ENCODE measurements at places on chromosomes 7 and 10. TPM values are rescaled to one million over a fixed set of nuclear protein-coding genes. Genes with fewer than 3 reads are reported as not detected.
A peak's percentile ranks its signal among the peaks of the same experiment; 100 is the strongest.

DNA sequence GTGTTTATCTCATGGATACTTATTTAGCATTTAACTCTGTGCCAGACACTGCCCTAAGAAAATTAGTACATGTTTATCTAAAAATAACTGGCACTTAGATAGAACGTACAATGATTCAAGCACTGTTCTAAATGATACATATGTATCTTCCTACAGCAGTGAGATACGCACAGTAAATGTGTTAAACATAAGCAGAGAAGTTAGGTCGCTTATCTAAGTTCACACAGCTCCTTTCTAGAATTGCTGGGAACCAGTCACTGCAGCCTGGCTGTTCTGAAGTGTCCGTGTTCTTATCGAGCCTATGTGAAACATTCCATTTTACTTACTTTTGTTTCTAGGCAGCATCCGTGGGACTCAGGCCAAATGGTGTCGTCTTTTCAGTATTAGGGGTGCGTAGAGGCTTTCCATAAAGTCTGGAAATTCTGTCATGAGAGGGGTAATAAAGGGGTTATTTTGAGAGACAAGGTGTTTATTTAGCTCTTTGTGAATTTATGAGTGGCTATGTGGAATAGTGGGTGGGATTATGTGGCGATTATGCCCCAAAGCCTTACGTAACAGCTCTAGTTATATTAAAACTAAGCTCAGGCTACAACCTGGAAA lies 186.9 kb downstream of the SND1 start:
- no peak for DNase-seq

DNA sequence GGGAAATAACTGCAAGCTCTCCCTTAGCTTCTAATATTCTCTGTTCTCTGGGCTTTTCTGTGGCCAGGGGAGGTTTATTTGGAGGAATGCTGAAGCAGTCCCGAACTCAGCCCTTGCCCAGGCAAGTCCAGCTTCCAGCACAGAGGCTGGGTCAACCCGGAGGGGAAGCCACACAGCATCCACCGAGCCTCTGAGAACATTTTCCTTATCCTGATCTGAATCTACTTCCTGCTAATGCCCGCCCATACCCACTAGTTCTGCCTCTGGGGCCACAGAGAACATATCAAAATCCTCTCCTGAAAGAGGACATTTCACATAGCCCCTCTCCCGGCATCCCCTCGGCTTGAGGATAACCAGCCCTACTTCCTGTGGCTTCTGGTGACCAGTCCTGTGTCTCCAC lies 31.1 kb downstream of the SH3PXD2A start:
- no peak for DNase-seq

- DNase-seq: no peak
Measured at GRCh38 chr10:66827353-66827752, 98.5 kb upstream of the LRRTM3 start.

DNA sequence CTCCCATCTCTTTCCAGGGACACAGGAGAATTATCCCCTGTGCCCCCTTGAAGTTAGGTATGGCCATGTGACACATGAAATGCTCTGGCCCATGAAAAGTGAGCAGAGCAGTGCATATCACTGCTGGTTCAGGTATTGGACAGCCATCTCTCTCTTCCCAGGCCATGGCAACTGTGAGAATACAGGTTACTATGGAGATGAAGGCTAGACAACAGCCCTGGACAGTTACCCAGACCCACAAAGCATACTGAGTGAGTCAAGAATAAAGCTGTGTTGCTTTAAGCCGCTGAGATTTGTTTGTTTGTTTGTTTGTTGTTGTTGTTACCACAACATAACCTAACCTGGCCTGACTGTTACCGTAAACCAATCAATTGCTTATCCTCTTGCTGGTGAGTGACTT lies 722.3 kb downstream of the KCNMA1 start:
- no peak for DNase-seq

- no peak for DNase-seq
Measured at GRCh38 chr10:133022776-133023100, 65.0 kb upstream of the ADGRA1 start.

GRCh38 chr10:112622786-112623185 lies 175.8 kb downstream of the VTI1A start:
- DNase-seq: no peak

GRCh38 chr7:147878912-147879661 lies 711.5 kb upstream of the C7orf33 start:
- no peak for DNase-seq

GRCh38 chr7:44808914-44809393 lies 12.5 kb downstream of the PPIA start:
- DNase-seq: no peak

GRCh38 chr7:42876182-42877068 lies 35.4 kb downstream of the C7orf25 start:
- peak; percentile 47 for DNase-seq

GRCh38 chr7:13333371-13333770 lies 645.9 kb downstream of the ARL4A start:
- DNase-seq: no peak

GRCh38 chr7:6392712-6393666 lies 54.8 kb downstream of the DAGLB start:
- DNase-seq: peak; percentile 67

- no peak for DNase-seq
Measured at GRCh38 chr7:26787701-26788100, 76.7 kb downstream of the SKAP2 start.

GRCh38 chr10:125203186-125203800 lies 42.9 kb upstream of the CTBP2 start:
- DNase-seq: no peak

- DNase-seq: no peak
Measured at GRCh38 chr10:121188005-121188404, 336.8 kb downstream of the WDR11 start.

GRCh38 chr10:23053036-23053435 lies 42.3 kb upstream of the MSRB2 start:
- no peak for DNase-seq

The KNDC1 gene
- total RNA-seq: 0.92 TPM

The MAD1L1 gene
- 58.7 TPM for total RNA-seq

The SPDYE2B gene
- total RNA-seq: not detected

The CFAP43 gene
- 0.89 TPM for total RNA-seq

The ANKRD22 gene
- total RNA-seq: not detected

The NYAP1 gene
- total RNA-seq: not detected

The CALML3 gene
- not detected for total RNA-seq

The NPFFR1 gene
- not detected for total RNA-seq

The AUTS2 gene
- total RNA-seq: 2.2 TPM

The RBP4 gene
- 5.4 TPM for total RNA-seq

The SEMA3D gene
- 1.2 TPM for total RNA-seq
